ENCODE measurements at places on chromosomes 4 and X.

DNA sequence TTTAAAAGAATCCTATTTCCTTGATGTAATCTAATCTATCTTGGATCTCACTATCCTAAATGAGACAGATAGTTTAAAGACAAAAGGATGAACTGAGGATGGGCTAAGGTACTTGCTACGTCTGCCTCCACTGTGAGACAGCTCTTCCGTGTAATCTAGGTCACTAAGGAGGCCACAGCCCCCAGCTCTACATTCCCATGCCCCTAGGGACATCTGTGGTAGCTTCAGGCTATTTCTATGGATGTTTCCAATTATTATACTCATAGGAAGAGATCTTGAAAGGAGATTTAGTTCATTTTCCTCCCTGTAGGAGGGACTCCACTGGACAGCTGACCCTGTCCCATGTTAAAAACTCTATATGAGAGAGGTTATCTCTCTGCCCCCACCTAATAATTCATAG is 140.8 kb upstream of the TRPC5 start:
- no peak for DNase-seq

- no peak for DNase-seq
Observed at GRCh38 chr4:153071958-153072598, 132.2 kb upstream of the TRIM2 start.

DNA sequence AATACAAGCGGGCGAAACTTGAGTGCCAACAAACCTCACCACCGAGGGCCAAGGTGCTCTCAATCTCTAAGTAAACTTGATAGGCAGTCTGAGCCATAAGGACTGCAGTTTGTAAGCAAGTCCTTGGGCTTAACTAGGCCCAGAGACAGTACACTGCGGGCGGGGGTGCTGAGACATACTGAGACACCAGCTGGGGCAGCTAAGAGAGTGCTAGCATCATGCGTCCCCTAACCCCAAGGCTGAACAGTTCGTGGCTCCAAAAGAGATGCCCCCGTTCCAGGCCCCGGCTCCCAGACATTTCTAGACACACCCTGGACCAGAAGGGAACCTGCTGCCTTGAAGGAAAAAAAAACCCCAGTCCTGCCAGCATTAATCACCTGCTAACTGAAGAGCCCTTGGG is 126.8 kb upstream of the PRDX4 start:
- DNase-seq, result no peak

GRCh38 chr4:110630688-110631402 is 8.0 kb upstream of the PITX2 start:
- DNase-seq, result no peak

GRCh38 chrX:71160475-71160874 is 15.8 kb downstream of the NLGN3 start:
- no peak for DNase-seq

DNA sequence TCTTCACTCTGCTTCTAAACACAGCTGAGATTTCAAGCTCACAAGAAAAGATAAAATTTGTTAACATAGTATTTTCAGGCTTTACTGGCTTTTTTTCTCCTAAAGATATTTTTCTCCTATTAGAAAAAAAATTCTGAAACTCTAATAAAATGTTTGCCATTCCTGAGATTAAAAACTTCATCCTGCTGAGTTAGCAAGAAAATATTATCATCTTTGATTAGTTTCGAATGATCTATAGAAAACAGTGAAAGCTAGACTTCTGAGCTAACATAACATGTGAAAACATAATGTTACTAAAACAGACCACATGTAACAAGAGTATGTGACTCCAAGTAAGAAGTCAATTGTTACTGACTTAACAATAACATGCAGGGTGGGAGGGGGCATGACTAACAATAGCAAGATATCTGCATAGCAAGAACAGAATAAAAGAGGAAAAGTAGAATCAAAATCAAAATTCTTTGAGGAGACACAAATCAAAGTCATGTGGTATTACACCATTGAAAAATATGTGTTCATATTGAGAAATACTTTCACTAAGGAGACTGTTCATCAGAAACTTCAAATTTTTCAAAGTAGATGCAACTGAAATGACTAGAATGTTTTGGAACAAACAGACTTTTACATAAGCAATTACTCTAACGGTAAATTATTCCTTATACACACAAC is 14.5 kb downstream of the TBCK start:
- no peak for DNase-seq

DNA sequence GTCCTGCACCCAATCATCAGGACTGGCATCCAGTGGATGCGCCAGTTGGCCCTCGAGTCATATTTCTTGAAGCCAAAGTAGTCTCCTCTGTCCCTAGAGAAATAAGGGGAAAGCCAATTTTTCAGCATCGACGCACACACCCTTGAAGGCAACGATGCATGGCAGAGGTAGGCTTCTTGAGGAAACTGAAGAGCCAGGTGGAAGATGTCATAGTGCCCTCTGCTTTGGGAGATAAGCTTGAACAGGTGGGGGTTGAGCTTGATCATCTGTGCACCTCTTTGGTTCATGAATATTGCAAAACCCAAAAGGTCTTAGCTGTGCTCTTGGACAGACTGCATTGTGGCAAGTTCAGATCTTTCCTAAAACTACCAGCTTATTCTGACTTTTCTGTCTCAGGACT is 34.6 kb upstream of the WDR1 start:
- no peak for DNase-seq

GRCh38 chr4:144757969-144758368 is 112.0 kb downstream of the HHIP start:
- no peak for DNase-seq

DNA sequence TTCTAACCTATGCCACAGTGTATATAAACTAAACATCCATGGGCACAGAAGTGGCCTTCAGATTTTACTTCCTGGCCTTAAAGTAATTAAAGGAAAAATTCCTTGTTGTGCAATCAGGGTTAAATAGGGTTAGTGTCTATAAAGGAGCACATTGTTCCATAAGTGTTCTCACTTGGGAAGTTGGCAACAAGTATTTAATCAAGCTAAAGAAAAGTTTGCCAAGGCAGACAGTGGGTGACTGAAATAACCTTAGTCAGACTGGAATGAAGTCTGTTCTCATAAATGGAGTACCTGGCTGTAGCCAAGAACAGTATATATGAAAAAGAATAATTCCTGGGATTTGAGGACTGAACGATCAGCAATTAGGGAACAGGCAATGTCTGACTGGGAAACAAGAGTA is 213.6 kb downstream of the HTR2C start:
- no peak for DNase-seq

- no peak for DNase-seq
Observed at GRCh38 chrX:147550217-147550616, 361.5 kb upstream of the FMR1 start.

GRCh38 chr4:41569961-41570360 is 32.0 kb downstream of the LIMCH1 start:
- no peak for DNase-seq

GRCh38 chr4:11506194-11506593 is 77.5 kb upstream of the HS3ST1 start:
- no peak for DNase-seq

- no peak for DNase-seq
Observed at GRCh38 chr4:119615068-119615719, 13.4 kb downstream of the PDE5A start.

- DNase-seq, result no peak
Observed at GRCh38 chr4:166006217-166006616, 133.2 kb downstream of the TLL1 start.

- DNase-seq, result no peak
Observed at GRCh38 chr4:159677521-159677920, 574.6 kb downstream of the RAPGEF2 start.

GRCh38 chr4:150852216-150852615 is 162.9 kb downstream of the LRBA start:
- peak; percentile 7 for DNase-seq

GRCh38 chrX:107659768-107660167 is 31.5 kb downstream of the PRPS1 start:
- peak; percentile 14 for DNase-seq

- no peak for DNase-seq
Observed at GRCh38 chrX:30301963-30302362, 7.2 kb downstream of the NR0B1 start.

DNA sequence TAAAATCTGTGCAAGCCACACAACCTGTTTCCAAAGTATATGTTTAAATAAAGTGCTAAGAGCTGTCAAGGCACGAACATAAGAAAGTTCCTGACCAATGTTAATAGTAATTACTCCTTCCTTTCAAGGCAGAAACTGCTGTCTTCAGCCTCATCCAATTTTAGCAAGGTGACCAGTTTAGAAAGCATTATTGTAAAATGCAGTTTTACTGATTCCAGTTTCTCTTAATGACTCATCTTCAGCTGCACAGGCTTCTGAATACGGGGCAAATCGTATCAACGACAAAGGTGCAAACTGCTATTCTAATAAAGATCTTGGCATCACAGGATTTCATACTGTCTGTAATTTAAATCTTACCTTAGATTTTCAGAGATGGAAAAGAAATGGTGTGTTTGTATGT is 87.5 kb downstream of the PPP3CA start:
- DNase-seq, result no peak

DNA sequence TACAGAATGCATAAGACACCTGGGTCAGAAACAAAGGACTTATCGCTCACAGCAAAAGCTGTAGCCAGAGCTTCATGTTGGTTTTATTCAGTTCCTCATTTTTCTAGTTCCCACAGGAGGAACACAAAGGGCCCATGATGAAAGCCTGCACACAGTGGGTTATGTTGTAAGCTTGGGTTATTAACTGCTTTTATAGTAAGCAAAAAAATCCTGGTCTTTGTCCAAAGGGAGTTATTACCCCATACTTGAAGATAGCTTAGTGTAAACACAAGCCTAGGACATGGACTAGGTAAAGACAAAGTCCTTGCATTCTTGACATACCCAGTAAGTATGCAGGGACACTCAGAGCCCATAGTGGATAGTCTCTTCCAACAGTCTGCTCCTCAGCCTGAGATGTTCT is 11.7 kb downstream of the BBS12 start:
- DNase-seq, result peak; percentile 70

DNA sequence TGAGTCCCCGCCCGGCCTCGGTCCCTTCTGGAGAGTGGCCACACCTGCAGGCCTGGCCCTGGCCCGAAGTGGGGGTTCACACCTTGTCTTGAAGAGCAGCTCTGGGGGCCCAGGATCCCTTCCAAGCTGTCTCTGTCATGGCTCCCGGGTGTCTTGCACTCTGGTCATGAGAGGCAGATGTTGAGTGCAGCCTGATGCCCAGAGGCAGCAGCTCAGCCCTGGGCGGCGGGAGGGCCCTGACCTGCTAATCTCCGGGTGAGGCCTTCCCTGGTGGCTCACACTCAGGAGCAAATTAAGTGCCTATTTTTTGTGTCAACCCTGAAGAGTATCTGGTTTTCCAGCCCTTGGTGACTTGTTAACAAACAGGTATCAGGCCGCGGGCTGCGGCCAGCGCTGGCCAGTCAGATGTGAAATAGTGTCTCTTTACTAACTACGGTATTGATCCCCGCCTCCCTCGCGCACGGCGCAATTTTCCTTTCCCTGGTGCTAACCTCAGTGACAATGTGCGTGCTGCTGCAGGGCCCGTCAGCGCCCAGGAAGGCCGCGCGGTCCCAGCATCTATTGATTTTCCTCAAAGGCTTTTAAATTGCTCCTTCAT is 24.2 kb downstream of the NKX1-1 start:
- DNase-seq, result no peak

GRCh38 chrX:38313190-38313589 is 14.1 kb downstream of the RPGR start:
- no peak for DNase-seq

DNA sequence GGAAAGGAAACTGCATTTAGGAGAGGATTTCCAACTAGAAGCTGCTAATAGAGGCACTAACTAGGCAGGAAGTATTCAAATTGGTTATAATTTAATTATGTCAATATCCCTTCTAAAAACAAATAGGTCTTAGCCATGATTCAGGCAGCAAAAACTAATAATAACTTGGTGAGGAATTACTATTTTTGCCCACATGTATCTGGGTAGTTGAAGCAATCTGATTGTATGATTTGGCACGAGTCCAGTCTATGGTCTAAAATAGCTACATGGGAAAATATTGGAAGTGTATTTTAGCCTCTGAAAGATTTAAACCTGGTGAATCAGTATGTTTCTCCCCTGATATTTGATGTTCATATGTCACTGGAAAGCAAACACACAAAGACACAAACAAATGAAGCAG is 62.2 kb downstream of the MFAP3L start:
- no peak for DNase-seq

DNA sequence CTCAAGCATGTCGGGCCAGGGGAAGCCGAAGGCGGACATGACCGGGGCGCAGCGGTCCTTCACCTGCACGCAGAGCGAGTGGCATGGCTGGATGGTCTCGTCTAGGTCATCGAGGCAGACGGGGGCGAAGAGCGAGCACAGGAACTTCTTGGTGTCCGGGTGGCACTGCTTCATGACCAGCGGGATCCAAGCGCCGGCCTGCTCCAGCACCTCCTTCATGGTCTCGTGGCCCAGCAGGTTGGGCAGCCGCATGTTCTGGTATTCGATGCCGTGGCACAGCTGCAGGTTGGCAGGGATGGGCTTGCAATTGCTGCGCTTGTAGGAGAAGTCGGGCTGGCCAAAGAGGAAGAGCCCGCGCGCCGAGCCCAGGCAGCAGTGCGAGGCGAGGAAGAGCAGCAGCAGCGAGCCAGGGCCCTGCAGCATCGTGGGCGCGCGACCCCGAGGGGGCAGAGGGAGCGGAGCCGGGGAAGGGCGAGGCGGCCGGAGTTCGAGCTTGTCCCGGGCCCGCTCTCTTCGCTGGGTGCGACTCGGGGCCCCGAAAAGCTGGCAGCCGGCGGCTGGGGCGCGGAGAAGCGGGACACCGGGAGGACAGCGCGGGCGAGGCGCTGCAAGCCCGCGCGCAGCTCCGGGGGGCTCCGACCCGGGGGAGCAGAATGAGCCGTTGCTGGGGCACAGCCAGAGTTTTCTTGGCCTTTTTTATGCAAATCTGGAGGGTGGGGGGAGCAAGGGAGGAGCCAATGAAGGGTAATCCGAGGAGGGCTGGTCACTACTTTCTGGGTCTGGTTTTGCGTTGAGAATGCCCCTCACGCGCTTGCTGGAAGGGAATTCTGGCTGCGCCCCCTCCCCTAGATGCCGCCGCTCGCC is at the start of gene SFRP2:
SFRP2 (minus strand) TSS at position 671 of the 864 bp plus-strand sequence; CDS start at position 423, 248 bp downstream.
- DNase-seq, result no peak

DNA sequence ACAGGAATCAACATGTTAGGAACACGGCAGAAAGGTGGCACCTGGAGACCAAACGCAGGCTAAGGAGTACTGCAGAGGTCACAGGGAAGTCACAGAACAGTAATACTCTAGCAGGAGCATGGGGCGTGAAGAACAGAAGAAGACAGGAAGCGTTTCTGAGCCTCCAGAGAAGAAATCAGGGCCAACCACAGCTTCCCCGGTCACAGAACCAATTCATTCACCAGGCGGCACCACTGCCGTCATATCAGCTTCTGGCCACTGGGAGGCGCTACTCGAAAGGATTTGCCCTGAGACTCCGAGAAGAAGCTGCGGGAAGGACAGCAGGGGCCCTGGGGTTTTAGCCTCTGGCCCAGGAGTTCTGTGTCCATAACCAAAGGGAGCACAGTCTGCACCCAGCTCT is 78.0 kb upstream of the DRD5 start:
- no peak for DNase-seq

DNA sequence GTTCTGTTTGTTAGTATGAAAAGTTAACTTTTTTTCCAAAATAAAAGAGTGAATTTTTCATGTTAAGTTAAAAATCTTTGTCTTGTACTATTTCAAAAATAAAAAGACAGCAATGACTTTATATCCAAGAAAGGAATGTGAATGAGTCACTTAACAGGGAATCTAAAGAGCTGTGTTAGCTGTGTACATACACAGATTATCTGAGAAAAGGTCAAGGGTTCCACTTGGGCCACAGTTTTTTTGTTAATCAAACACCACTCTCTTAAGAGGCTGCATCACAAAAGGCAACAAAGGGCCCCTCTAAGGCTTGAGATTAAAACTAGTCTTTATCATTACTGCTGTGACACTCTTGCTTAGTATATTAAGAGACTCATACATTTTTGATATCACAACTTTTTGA is 82.1 kb downstream of the FIP1L1 start:
- DNase-seq, result no peak
